ENCODE measurements at places on chromosomes 12 and 14.

- no peak for DNase-seq
Observed at GRCh38 chr12:89824822-89825221, 116.2 kb upstream of the ATP2B1 start.

DNA sequence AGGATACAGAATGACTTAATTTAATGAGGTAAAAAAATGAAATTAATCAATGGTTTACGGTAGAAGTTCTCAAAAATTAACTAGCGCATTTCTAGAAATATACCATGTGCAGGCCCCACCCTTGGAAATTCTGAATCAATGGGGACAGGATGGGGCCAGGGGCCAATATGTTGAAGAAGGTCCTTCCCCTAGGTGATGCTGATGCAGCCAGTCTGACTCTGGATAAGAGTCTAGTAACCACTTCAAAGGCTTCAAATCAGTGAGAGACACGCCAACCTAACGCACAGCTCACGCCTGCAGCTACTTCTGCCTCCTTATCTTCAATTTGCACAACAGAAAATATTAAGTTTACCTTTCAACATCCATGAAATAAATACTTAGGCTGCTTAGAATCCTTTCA lies 14.9 kb downstream of the GIT2 start:
- peak; percentile 57 for DNase-seq

DNA sequence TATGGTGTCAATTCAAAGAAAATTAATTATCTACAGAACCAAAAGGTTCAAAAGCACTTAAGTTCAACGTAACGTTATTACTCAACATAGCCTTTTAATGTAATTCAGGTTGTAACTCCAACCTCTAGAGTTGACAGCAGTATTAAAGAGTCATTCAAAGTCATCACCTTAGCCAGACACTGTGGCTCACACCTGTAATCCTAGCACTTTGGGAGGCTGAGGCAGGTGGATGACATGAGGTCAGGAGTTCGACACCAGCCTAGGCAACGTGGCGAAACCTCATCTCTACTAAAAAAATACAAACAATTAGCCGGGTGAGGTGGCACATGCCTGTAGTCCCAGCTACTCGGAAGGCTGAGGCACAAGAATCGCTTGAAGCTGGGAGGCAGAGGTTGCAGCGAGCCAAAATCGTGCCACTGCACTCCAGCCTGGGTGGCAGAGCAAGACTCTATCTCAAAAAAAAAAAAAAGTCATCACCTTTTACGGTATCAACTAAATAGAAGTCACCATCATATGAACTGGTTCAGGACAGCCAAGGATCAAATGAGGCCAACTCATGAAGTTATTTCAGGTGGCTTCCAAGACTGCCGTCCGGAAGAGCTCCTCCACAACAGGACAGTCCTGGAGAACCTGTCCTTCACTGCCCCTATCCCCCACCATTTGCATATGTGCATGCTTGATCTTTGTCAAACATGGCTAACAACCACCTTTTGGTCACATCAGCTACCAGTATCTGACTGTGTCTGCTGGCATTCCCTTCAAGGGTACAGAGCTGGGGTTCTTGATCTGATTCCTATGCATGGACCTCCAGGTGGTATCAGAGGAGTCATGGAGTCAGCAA lies 4.2 kb downstream of the PPTC7 start:
- no peak for DNase-seq

DNA sequence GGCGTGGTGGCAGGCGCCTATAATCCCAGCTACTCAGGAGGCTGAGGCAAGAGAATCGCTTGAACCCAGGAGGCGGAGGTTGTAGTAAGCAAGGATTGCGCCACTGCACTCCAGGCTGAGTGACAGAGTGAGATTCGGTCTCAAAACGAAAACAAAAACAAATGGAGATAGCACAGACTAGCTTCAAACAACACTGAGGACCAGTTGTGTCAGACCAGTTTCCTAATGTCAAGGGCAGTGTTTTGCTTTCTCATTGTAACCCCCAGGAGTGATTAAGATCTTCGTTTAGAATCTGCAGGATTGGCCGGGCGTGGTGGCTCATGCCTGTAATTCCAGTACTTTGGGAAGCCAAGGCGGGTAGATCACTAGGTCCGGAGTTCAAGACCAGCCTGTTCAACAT lies 18.5 kb downstream of the RPGRIP1 start:
- DNase-seq, result no peak

GRCh38 chr12:124686370-124687173 lies 119.2 kb upstream of the NCOR2 start:
- DNase-seq, result no peak

- no peak for DNase-seq
Observed at GRCh38 chr12:65631621-65632111, 192.6 kb upstream of the HMGA2 start.
